ENCODE measurements at places on chromosomes 6 and 20.

DNA sequence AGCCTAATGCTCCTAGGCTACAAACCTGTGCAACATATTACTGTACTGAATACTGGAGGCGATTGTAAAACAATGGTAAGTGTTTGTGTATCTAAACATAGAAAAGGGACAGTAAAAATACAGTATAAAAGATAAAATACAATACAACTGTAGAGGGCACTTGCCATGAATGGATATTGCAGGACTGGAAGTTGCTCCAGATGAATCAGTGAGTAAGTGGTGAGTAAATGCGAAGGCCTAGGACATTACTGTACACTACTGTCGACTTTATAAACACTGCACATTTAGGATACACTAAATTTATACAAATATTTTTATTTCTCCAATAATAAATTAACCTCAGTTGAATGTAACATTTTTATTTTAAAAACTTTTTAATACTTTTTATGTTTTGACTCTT, 485.0 kb downstream of the MMUT start:
- DNase-seq: peak; percentile 37

DNA sequence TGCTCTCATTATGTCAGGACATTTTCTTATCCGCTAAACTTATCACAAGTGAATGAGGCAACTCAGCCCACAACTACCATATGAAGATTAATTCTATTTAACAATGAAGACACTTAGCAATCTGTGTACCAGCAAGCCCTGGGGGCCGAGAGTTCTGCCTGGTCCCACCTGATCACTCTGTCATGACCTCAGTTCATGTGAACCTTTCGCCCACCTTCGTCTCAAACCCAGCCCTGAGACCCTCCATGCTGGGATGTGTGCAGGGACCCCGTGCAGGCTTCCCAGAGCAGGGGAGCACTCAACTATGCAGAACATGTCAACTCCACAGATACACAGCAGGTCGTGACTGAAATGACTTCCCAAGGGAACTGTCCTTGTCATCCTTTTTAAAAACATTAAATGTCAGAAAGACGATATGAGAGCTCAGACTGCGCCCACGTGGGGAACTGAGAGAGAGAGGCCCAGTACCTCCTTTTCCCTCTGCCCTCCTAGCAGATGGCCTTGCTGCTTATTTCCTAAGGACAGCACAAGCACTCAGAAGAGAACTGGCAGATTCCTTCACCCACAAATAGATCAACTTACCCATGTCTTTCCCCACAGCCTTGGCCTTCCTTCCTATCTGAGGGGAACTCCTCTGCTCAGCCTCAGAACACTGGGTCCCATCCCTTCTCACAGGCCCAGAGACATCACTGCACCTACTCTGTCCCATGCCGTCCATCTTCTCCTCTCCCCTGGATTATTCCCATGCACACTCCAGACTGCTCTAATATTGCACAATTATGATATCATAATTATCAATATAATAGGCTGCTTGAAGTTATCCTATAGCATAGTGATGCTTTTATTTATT, 11.5 kb downstream of the ABHD12 start:
- DNase-seq: no peak

- no peak for DNase-seq
These were observed 93.2 kb downstream of the PSMG4 start for GRCh38 chr6:3351829-3352524.

DNA sequence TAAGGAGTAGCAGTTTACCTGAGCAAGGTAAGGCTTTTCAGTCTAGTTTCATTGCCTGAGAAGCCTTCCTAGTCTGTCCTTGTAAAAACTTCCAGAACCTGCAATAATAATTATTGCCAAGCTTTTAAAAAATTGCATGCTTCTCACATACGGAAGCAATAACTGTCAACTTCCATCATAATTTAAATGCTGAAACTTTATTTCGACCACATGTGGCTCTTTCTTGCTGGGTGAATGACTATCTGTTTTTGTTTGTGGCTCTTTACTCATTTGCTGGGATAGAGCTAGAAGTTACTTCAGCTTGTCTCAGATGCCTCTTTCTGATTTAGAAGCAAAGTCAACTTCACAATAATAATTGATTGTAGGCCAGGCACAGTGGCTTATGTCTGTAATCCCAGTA, 95.9 kb upstream of the COL21A1 start:
- no peak for DNase-seq
